Large intestine (tissue), 12 donors: ENCODE measurements at places on chromosomes 3 and 15.

- H3K27ac ChIP-seq = no peak overlapping the region
- no peak for DNase-seq
- peaks cover 13% of the 10 kb centered on the region for H3K4me1 ChIP-seq
- H3K4me3 ChIP-seq = no peak overlapping the region
- no peaks in the 10 kb centered on the region for H3K36me3 ChIP-seq
- peaks cover 7% of the 10 kb centered on the region for H3K27me3 ChIP-seq
These were observed 23.4 kb upstream of the CHCHD6 start for GRCh38 chr3:126680667-126681055.

DNA sequence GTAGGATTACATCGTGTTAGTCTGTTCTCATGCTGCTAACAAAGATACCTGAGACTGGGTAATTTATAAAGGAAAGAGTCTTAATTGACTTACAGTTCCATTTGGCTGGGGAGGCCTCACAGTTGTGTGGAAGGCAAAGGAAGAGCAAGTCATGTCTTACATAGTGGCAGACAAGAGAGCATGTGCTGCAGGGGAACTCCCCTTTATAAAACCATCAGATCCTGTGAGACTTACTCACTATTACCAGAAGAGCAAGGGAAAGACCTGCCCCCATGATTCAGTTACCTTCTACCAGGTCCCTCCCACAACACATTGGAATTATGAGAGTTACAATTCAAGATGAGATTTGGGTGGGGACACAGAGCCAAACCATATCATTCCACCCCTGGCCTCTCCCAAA is 3.4 kb downstream of the SLC25A26 start:
- H3K27ac ChIP-seq = no peak overlapping the region
- no peaks in the 10 kb centered on the region for H3K36me3 ChIP-seq
- peaks cover 7% of the 10 kb centered on the region for H3K4me1 ChIP-seq
- H3K27me3 ChIP-seq = no peaks in the 10 kb centered on the region

DNA sequence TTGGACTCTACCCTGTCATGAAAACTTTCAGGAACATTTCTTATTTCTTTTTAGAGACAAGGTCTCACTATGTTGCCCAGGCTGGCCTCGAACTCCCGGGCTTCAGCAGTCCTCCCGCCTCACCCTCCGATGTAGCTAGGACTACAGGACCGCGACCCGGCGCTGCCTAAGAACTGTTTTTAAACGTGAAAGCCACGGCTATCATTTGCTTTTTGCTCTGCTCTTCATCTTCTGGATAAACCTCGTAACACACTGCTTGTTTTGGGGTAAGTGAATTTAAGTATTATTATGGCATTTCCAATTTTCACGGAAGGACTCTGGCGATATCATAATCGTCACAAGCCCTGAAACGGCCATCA is 14.3 kb upstream of the CCNL1 start:
- no peaks in the 10 kb centered on the region for H3K27me3 ChIP-seq
- peak overlapping the region; percentile 98 for H3K27ac ChIP-seq
- DNase-seq = peak; percentile 46
- peak overlapping the region; percentile 61 for H3K4me3 ChIP-seq

DNA sequence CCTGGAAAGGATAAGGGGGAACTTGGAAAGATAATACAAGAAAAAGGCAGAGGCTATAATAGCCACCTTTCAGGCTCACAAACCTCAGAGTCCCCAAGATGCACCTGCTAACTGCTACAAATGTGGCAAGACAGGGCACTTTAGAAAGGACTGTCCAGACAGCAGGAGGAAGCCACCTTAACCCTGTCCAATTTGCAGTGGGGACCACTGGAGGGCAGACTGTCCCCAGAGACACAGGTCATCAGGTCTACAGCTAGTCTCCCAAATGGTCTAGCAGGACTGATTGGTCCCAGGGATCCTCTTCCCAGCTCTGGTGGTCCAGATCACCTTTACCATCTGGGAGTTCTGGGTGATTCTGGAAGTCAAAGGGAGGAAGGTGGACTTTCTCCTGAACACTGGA is 882.5 kb upstream of the GBE1 start:
- H3K4me1 ChIP-seq = no peaks in the 10 kb centered on the region
- no peak for DNase-seq
- H3K27ac ChIP-seq = no peak overlapping the region
- no peaks in the 10 kb centered on the region for H3K36me3 ChIP-seq
- H3K4me3 ChIP-seq = no peak overlapping the region
- no peaks in the 10 kb centered on the region for H3K27me3 ChIP-seq

- H3K36me3 ChIP-seq = no peaks in the 10 kb centered on the region
- no peak overlapping the region for H3K27ac ChIP-seq
- no peak overlapping the region for H3K4me3 ChIP-seq
- DNase-seq = no peak
- H3K4me1 ChIP-seq = peaks cover under 1% of the 10 kb centered on the region
These were observed 37.2 kb downstream of the IL20RB start for GRCh38 chr3:136994772-136995516.

GRCh38 chr15:90869601-90870353 is 1.4 kb downstream of the FURIN start:
- no peaks in the 10 kb centered on the region for H3K27me3 ChIP-seq
- peaks cover 53% of the 10 kb centered on the region for H3K4me1 ChIP-seq
- peak; percentile 71 for DNase-seq
- H3K27ac ChIP-seq = peak overlapping the region; percentile 89

- no peaks in the 10 kb centered on the region for H3K4me1 ChIP-seq
- H3K4me3 ChIP-seq = no peak overlapping the region
- no peak for DNase-seq
- H3K27ac ChIP-seq = no peak overlapping the region
- H3K36me3 ChIP-seq = no peaks in the 10 kb centered on the region
These were observed 43.7 kb upstream of the NDUFB4 start for GRCh38 chr3:120552184-120553172.

GRCh38 chr3:29412110-29412509 is 131.2 kb downstream of the RBMS3 start:
- H3K4me3 ChIP-seq = no peak overlapping the region
- H3K4me1 ChIP-seq = no peaks in the 10 kb centered on the region
- no peaks in the 10 kb centered on the region for H3K36me3 ChIP-seq
- no peak for DNase-seq
- no peaks in the 10 kb centered on the region for H3K27me3 ChIP-seq

DNA sequence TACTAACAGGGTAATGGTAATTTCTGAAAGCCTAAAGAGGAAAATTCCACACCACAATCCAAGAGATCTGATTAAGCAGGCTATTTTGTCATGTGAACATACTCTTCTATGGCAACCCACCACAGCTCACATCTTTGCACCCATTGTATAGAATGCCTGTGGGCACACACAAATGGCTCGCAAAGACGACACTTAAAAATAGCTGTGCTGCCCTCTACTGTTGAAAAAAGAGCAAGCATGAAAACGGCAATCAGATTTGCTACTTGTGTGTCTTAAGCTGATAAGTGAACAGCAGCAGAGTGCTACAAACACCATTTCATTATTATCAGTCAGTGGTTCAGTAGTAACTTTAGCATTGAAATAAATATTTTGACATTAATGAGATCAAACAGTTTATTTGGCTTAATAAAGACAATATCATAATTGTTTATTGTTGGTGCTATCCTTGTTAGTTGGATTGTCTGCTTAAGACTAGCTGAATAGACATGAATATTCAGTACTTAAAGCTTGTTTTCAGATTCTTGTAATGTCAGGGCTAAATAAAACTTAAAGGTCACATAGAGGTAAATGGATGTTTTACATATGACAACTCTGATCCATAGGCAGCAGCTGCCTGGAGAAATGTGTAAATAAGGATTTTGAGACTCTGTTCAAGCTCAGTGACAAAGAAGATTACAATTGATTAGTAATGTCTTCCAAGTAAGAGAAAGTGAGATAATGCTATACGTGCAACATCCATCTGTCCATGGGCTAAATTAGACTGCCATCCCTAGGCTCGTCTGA is 199.1 kb downstream of the LRRN1 start:
- no peak overlapping the region for H3K27ac ChIP-seq
- H3K4me3 ChIP-seq = no peak overlapping the region
- H3K4me1 ChIP-seq = no peaks in the 10 kb centered on the region
- no peaks in the 10 kb centered on the region for H3K27me3 ChIP-seq
- no peaks in the 10 kb centered on the region for H3K36me3 ChIP-seq

GRCh38 chr3:159185443-159186050 is 383.7 kb downstream of the MFSD1 start:
- no peaks in the 10 kb centered on the region for H3K27me3 ChIP-seq
- no peak overlapping the region for H3K4me3 ChIP-seq
- no peaks in the 10 kb centered on the region for H3K4me1 ChIP-seq
- DNase-seq = no peak
- H3K36me3 ChIP-seq = no peaks in the 10 kb centered on the region
- H3K27ac ChIP-seq = no peak overlapping the region

- no peak overlapping the region for H3K4me3 ChIP-seq
- no peaks in the 10 kb centered on the region for H3K4me1 ChIP-seq
- no peaks in the 10 kb centered on the region for H3K27me3 ChIP-seq
- no peak overlapping the region for H3K27ac ChIP-seq
- H3K36me3 ChIP-seq = peaks cover 68% of the 10 kb centered on the region
- no peak for DNase-seq
These were observed 50.2 kb downstream of the ANXA2 start for GRCh38 chr15:60347480-60348049.

GRCh38 chr3:73086071-73086494 is 24.6 kb downstream of the EBLN2 start:
- H3K4me1 ChIP-seq = no peaks in the 10 kb centered on the region
- H3K4me3 ChIP-seq = no peak overlapping the region
- no peaks in the 10 kb centered on the region for H3K27me3 ChIP-seq
- no peaks in the 10 kb centered on the region for H3K36me3 ChIP-seq
- no peak overlapping the region for H3K27ac ChIP-seq
- DNase-seq = peak; percentile 24

DNA sequence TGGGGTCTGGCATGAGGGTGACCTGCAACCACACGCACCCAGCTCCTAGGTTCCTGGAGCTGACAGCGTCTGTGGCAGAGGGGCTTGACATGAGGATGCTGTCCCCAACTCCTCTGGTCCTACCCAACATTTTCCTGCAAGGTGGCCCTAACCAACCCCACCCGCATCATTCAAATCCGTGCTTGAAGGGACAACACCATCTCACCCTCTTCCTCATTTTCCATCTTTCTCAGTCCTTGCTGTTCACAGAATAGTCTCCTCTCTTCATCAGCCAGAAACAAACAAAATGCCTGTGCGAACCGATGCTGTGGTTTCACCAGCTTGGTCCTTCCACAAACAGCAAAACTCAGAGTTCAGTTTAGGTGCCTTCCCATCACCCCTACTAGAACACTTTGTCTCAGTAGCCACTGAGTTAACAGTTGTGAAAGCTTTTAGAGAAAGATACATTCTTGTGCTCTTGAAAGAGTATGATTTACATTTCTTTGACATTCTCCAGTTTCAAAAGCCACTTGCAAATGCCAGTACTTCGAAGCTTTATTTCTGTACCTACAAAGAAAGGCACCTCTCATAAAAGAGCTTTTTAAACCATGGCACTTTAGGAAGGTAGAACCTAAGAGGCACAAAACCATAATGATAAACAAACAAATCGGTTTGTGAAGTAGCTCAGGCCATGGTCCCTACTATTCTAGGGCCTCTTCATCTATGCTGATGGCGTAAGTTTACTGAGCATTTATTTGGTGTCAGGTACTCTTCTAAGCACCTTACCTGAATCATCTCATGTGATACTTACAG is 360.1 kb downstream of the SHQ1 start:
- H3K4me3 ChIP-seq = no peak overlapping the region
